CD4-positive, alpha-beta T cell treated with Interleukin-6 for 4 hours (primary cell): ENCODE measurements at places on chromosomes 7 and 10.

- no peak for DNase-seq
Observed at GRCh38 chr7:37981664-37982063, 61.2 kb downstream of the EPDR1 start.

DNA sequence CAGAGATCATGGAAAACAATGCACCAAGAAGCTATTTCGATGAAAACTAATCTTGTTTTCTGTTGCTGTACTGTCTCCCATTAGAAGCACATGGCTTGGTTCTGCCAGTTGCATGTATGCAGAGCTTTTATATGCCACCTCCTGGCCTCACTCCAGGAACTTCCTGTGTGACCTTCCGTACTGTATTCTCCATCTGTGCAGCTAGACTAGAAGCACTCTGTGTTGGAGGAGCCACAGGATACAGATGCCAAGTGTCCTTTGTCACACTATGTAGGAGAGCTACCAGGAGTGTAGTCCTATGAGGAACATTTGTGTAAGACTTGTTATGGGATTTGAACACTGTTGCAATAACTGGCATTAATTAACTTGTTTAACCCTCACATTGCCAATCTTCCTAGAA lies 503.5 kb upstream of the TPK1 start:
- no peak for DNase-seq

GRCh38 chr10:71395621-71396020 lies 1.1 kb upstream of the CDH23 start:
- no peak for DNase-seq

GRCh38 chr10:90741926-90742565 lies 115.8 kb downstream of the HTR7 start:
- no peak for DNase-seq

GRCh38 chr7:30331338-30331737 lies 46.9 kb downstream of the ZNRF2 start:
- no peak for DNase-seq

DNA sequence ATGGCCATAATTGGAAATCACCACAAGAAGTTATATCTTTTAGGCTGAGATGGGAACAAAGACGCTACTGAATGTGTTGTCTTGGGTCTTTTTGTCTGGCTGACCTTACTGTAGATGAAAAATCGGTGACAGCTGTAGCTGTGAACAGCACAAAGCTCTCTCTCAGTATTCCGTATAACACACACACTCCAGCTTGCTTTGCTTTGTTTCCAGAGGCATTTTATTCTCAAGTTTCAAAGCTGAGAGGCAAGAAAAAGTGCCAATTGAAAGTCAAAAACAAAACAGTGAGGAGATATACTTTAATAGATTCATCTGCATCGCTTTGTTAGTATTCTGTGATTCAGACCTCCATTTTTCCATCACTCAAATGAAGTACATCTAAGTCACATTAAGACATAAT lies 39.6 kb upstream of the CABCOCO1 start:
- DNase-seq, result no peak

- DNase-seq, result no peak
Observed at GRCh38 chr10:5876181-5876768, 13.4 kb downstream of the ANKRD16 start.

- DNase-seq, result no peak
Observed at GRCh38 chr10:75606203-75606779, 174.9 kb downstream of the LRMDA start.

DNA sequence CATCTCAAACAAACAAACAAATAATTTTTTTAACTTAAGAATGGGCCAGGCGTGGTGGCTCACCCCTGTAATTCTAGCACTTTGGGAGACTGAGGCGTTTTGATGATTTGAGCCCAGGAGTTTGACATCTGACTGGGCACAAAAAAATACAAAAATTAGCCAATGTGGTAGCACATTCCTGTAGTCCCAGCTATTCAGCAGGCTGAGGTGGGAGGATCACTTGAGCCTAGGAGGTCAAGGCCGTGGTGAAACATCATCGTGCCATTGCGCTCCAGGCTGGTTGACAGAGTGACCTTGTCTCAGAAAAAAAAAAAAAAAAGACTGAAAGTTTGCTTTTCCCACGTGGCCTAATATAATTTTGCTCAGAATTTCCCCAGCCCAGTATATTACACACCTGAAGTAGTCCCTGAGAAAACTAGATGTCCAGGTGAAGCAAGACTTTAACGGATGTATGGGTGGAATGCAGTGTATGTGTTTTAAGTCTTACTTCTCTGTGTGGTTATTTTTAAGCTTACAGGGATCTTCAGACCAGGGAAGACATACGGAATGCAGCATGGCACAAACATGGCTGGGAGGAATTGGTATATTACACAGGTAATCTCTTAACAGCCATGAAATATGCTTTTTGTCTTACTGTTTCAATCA lies 32.6 kb downstream of the NIPSNAP2 start:
- DNase-seq, result no peak

DNA sequence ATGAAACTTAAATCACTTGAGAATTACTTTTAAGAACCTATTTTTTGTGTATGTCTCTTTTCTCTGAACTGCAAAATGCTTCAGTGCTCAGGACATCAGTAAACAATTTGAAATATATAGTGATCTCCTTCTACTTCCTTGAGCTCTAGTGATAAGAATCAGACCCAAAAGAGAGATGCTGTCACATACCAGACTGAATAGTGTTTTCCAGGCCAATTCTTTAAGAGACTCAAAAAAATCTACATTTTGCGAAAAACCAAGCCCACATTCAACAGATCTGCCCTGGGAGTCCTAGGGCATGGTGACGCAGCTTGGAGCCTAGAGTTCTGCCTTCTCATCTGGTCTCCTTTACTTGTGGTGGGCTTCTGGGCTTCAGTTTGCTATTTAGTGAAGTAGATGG lies 72.1 kb upstream of the SLC13A1 start:
- DNase-seq, result no peak

- no peak for DNase-seq
Observed at GRCh38 chr7:151779255-151779654, 97.7 kb downstream of the PRKAG2 start.

DNA sequence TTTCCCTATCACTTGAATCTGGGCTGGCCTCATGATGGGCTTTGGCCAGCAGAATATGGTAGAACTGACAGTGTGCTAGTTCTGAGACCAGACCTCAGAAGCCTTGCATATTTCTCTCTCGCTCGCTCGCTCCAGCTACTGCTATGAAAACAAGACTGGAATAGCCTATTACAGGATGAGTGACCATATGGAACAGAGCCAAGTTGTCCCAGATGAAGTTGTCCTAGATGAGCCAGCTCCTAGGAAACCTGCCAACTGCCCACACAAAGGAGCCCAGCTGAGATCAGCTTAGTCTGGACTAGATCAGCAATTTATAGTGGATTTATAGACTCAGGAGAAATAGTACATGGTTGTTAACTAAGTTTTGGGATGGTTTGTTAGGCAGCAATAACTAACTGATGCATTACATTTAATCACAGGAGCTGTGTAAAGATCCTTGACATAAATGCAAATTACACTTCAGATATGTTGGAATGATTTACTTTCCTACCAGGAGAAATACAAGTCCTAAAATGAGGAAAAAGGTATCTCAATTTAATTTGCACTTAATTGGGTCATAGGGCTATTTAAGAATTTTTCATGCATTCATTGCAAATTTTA lies 6.8 kb upstream of the HECW1 start:
- DNase-seq, result no peak

DNA sequence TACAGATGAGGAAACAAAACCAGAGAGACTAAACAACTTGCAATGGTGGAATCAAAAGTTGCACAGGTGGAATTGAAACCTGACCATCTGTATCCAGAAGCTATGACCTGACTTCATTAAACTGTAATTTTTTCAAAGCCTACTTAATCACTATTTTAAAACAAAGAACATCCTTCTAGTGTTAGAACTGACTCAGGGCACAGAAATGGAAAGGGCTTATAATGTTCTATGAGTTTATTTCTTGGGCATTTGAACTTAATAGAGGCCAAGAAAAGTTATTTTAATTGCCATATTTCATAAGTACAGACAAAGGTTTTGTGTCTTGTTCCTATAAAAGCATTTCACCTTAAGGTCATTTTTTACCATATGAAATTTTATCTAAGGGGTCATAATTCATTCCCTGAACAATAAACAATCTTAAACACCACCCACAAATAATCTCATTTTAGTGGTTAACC lies 8.8 kb downstream of the ITGB1 start:
- DNase-seq, result no peak

GRCh38 chr10:96840841-96841518 lies 8.9 kb downstream of the LCOR start:
- DNase-seq, result no peak

DNA sequence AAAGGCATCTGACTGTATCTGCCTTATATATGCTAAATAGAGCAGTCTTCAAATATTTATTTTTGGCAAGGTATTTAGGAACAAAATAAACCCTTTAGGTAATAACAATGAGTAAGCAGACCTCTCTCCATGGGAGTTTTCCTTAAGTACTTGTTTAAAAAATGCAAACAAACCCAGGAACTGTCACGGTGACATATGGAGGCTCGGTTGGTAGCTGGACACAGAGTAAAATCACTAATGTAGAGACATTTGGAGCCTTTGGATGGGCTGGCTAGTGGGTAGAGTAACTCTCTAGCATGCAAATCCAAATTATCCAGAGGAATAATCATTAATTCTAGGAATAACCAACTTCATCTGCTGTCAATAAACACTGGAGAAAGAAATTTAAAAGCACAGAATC lies 71.6 kb upstream of the LAMB4 start:
- DNase-seq, result no peak

- DNase-seq, result no peak
Observed at GRCh38 chr10:77104459-77104980, 533.1 kb downstream of the KCNMA1 start.

- no peak for DNase-seq
Observed at GRCh38 chr10:482848-483247, 206.6 kb downstream of the DIP2C start.

- DNase-seq, result no peak
Observed at GRCh38 chr10:53477313-53477675, 704.7 kb upstream of the MBL2 start.

- no peak for DNase-seq
Observed at GRCh38 chr7:158527038-158527437, 60.6 kb downstream of the PTPRN2 start.

DNA sequence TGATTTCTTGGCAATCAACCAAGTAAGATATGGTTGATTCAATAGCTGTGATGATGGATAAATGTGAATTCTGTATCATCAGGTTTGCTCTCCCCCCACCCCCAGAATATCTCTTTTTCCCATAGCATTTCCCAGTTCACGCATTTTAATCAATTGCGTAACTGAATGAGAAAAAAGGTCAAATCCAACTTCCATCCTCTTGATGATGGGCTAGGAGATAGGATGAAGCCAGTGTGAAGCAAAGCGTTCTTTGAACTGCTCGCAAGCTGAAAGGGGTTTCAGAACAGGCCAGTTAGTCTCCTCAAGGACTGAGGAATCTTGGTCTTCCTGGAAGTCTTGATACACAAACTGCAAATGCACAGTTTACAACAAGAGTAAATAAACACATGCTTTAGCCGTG lies 94.5 kb upstream of the ARMC3 start:
- no peak for DNase-seq

DNA sequence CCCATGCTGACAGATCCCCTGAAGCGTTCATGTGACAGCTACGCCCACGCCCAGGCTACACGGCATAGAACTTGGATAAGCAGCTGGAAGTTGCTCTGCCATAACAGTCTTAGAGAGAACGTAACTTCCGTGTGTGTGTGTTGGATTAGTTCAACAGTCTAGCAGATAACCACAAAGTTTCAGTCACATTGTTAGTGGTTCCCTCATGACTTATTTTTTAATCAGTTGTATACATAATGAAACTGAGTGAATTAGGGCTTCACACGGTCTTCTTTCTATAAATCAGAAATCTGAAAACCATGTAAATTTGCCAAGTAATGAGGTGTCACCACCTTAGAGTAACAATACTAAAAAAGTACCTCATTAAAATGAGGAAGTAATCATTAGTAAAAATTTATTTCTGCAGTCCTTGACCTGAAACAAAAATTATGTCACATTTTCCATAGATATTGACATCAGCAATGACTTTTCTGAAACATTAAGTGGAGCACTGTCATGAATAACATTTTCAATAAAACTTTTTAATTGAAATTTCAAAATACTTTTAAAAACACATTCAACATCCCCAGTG lies 21.7 kb upstream of the MACC1 start:
- no peak for DNase-seq

DNA sequence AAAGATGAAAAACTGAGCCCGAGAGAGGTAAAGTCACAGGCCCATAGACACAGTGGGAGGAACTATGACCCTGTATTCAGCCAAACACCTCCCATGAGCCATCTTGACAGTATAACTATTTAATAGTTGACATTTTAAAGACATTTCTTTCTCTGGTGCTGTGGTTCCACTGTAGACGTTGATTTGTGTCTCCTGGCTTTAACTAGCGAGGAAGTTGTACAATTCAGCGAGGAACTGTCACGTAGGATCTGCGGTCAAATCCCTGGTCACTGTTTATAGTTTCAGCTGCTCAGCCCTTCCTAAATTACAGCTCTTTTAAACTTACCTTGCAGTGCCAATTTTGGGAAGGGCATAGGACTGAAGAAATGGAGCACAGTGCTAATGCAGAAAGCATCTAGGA lies 7.1 kb upstream of the CELF2 start:
- no peak for DNase-seq

GRCh38 chr10:83222832-83223742 lies 916.2 kb upstream of the GHITM start:
- DNase-seq, result no peak

GRCh38 chr10:84140036-84140379 lies 699 bp downstream of the GHITM start:
- peak; percentile 2 for DNase-seq

DNA sequence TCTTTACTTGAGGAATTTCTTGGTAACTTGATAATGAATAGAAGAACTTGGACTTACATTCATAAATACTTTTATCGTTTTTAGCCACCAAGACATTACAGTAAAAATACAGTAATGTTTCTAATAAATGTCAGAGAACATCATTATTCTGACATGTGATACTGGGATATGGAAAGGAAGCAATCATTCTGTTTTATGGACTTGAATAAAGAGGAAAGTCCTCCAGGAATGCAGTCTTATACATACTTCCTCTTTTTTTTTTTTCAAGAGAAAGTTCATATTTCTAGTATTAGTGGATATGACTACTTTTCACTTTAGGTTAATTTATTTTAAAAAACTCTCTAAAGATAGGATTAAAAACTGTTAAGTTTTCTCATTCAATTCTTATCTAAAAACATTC lies 220.0 kb upstream of the SEMA3C start:
- no peak for DNase-seq

GRCh38 chr7:146736446-146737190 lies 620.0 kb downstream of the CNTNAP2 start:
- DNase-seq, result no peak

- no peak for DNase-seq
Observed at GRCh38 chr10:125812128-125812750, 10.8 kb downstream of the UROS start.

DNA sequence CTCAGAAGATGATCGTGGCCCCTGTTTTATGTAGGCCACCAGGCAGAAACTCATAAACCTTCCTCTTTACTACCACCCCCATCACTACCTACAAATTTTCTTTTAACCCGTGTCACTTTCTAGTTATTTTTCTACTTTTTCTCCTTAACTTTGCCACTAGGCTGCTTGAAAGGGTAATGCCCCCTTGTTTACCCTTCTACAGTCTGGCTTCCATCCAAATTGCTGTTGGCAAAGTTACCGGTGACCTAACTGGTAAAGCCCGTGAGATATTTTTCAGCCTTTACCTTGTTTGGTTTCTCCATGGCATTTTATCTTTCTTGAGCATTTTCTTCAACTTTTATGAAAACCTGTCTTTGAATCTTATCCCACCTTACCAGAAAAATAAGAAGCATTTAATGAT lies 153.0 kb downstream of the WNT2 start:
- DNase-seq, result no peak

- DNase-seq, result no peak
Observed at GRCh38 chr10:104258209-104258608, 3.5 kb downstream of the GSTO1 start.
